ENCODE measurements at places on chromosomes 2 and 18. TPM values are rescaled to one million over a fixed set of nuclear protein-coding genes. Genes with fewer than 3 reads are reported as not detected.
A peak's percentile ranks its signal among the peaks of the same experiment; 100 is the strongest.

The ASB18 gene
- not detected for total RNA-seq

The VWA3B gene
- total RNA-seq: not detected

The ASAP2 gene
- 10.4 TPM for total RNA-seq

The LBH gene
- total RNA-seq: 23.7 TPM

The AMER3 gene
- total RNA-seq: not detected

GRCh38 chr2:232761301-232761907, 15.0 kb downstream of the KCNJ13 start:
- DNase-seq: peak; percentile 48

DNA sequence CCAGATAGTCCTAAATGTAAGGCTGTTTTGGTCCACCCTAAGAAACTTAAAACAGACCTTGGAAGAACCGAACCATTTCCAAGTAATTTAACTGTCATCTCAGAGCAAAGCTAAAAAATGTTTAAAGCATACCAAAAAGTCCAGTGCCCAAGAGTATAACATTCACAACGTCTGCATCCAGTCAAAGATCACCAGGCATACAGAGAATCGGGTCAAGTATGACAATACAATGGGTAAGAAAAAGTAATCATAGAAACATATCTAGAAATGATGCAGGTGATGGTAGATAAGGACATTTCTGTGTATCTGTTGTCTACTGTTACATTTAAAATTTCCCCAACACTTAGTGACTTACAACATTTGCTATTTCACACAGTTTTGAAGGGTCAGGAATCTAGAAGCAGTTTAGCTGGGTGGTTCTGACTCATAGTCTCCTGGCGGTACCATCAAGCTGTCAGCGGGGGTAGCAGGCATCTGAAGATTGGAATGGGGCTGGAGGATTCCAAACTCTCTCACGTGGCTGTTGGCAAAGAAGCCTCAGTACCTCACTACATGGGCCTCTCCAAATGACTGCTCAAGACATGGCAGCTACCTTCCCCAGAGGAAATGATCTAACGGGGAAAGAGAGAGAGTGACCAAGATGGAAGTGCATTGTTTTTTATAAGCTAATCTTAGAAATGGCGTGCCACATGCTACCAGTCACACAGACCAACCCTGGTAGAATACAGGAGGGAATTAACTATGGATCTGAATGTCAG, 36.6 kb upstream of the DYNC2LI1 start:
- no peak for DNase-seq

DNA sequence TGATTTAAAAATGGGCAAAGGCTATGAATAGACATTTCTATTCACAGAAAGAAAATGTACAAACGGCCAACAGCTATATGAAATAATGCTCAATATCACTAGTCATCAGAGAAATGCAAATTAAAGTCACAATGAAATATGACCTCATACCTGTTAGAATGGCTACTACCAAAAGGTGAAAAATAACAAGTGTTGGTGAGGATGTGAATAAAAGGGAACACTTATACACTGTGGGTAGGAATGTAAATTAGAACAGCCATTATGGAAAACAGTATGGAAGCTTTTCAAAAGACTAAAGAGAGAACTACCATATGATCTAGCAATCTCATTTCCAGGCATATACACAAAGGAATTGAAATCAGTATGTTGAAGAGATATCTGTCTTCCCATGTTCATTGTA, 118.9 kb upstream of the SPOPL start:
- DNase-seq: no peak

- peak; percentile 49 for DNase-seq
These were observed 53.4 kb upstream of the SETBP1 start for GRCh38 chr18:44627280-44627679.

DNA sequence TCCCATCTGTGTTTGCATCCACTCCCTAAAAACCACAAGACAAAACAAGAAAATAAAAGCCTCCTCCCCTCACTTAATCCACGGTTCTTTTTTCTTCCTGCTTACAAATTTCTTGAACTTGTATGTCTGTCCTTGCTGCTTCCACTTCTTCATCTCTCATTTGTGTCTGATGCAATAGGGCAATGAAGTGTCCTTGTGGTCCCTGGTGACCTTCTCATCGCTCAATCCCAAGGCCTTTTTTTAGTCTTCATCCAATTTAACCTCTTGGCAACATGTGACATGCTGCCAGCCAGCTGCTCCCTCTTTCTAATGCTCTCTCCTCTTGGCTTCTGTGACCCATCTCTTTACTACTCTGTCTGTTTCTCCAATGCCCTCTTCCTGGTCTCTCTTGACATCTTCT, 87.6 kb downstream of the SEMA4F start:
- DNase-seq: no peak

DNA sequence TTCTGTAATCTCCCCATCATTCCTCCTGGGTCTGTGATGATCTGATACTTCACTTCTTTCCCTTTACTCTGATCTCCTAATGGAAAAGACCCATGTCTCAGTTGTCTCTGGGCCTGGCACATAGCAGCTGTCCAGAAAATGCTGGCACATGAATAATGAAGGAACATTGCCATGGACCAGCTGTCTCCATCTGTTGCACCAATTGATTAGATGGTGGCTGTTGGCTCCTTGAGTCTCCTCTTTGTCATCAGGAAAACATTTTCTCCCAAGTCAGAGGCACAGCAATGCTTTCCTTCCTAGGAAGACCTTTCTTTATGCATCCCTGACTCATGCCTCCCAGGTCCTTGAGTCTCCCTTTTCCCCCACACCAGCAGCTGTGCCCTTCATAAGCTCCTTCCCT, 286.2 kb upstream of the CXCR4 start:
- DNase-seq: no peak

- no peak for DNase-seq
These were observed 122.5 kb downstream of the ARHGAP15 start for GRCh38 chr2:143251681-143252080.

GRCh38 chr2:27833931-27834330, 56.3 kb downstream of the RBKS start:
- no peak for DNase-seq

DNA sequence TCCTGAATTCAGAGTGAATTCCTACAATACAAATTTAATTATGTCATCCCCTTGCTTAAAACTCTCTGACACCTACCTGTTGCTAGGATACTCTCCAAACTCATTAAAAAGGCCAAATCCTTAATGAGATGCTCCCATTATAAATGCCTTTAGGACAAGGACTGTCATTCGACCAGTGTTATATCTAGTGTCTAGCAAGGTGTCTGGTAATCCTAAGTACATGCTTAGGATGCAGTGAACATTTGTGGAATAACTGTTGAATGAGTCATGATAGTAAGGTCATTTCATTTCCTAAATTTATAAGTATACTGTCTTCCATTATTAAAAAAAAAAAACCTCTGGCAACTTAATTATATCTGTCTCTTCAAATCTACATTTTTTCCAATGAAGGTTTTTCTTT, 588.9 kb upstream of the NRXN1 start:
- no peak for DNase-seq

DNA sequence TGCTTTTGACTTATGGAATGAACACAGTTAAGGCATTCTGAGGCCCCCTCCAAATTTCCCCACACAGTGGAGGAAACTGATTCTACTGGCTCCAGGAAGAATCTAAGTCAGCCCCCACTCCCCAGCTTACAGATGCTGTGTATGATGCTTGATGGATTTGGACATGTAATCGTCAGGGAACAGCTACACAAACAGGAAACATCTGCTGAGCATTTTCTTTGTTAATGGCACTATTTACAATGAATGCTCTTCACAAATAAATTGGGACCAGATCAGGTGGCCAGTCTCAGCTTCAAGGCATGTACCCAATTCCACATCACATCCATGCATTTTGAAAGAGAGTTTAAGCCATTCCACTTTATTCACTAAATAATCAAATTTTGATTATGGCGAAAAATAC, 562.3 kb downstream of the SOX11 start:
- DNase-seq: no peak

GRCh38 chr2:167689444-167689843, 558.0 kb downstream of the STK39 start:
- no peak for DNase-seq

DNA sequence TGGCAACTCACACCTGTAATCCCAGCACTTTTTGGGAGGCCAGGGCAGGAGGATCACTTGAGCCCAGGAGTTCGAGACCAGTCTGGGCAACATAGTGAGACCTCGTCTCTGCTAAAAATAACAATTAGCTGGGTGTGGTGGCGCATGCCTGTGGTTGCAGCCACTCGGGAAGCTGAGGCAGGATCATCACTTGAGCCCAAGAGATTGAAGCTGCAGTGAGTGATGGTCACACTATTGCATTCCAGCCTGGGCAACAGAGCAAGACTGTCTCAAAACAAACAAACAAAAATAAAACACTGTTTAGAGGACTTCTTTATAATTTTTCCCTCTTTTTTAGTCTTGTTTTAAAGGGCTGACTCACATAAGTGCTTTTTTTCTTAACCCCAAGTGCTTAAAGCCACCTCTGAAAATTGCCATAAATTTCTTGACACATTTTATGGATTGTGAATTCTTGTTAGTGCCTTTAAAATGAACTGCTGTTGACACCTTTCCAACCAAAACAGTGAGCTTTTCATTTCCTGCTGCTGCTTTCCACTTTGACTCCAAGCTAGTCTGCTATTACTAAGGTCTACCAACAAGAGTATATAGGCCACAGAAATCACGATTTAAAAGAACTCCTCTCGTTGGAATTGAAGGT, 41.7 kb downstream of the CYP20A1 start:
- DNase-seq: no peak

DNA sequence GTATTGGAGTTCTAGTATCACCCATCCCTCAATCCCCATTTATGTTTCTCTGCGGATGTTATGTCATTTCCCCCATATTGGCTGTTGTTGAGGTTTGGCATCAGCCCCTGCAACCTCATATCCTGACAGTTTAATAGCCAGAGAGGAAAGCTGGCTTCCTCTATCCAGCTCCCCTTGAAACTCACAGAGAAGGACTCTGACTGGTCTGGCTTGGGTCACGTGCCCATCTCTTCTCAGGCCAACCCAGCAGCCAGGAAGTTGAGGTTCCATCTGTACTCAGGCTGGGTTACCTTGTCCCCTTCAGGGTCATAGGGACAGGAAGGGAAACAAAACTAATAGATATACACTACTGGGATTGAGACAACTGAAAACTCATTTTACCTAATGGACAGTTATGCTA, 148.0 kb upstream of the SLC14A2 start:
- no peak for DNase-seq

DNA sequence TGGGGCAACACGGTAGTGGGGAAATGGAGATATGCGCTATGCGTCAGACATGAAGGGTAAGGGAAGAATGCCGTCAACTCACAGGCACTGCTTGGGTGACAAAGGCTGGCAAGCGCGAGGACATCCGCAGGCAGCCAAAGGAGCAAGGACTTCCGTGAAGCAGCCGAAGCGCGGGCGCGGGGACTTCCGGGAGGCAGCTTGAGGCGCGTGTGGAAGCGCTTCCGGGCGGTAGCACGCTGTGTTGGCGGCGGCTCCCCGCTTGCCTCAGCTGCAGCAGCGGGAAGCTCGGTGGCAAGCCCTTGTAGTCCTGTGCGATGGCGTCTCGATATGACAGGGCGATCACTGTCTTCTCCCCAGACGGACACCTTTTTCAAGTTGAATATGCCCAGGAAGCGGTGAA, at the start of gene PSMA8:
PSMA8 (plus strand) TSS at position 218 of the 400 bp plus-strand sequence; CDS start at position 315, 97 bp downstream.
- DNase-seq: no peak

DNA sequence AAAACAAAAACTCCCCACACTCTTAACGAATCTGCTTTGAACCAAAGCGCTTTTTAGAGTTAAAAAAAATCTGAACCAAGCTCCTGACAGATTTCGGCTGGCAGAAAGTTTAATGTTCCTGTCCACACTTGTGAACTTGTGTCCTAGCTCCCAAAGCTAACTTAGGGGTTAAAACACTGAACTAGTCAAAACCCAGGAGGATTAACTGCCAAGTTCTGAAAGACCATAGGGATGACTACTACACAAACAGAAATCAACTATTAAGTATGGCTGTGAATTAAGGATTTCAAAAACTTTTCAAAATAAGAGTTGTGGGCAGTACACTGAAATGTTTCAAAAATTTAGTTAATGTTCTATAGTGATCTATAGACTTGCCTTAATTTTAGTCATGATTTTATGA, 26.2 kb upstream of the CDKL4 start:
- DNase-seq: no peak

GRCh38 chr2:75047992-75048625, 89.7 kb downstream of the POLE4 start:
- peak; percentile 59 for DNase-seq

GRCh38 chr2:133292259-133292658, 276.0 kb downstream of the NCKAP5 start:
- DNase-seq: no peak

GRCh38 chr2:109009920-109010610, 21.0 kb upstream of the EDAR start:
- no peak for DNase-seq

DNA sequence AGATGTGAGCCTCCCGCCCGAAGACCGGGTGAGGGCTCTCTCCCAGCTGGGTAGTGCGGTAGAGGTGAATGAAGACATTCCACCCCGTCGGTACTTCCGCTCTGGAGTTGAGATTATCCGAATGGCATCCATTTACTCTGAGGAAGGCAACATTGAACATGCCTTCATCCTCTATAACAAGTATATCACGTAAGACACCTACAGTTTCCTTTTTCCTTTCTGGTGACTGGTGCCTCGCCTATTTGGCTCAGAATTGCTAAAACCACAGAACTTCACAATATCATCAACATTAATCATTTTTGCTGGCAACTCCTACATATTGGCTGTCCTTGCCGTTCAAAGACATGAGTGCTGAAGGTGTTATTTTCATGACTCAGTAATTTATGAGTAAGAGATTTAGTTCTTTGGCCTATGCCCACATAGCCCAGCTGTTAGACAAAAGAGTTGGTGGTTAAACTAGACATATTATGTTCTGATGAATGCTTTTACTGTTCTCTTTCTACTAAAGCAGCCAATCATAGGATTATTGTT, 2.2 kb downstream of the STAMBP start:
- no peak for DNase-seq
